ENCODE measurements at places on chromosomes 16 and 17. TPM values are rescaled to one million over a fixed set of nuclear protein-coding genes. Genes with fewer than 3 reads are reported as not detected.

The CDRT15L2 gene
- not detected for total RNA-seq

The PPP1R27 gene
- 0.25 TPM for total RNA-seq

The CCL16 gene
- not detected for total RNA-seq

DNA sequence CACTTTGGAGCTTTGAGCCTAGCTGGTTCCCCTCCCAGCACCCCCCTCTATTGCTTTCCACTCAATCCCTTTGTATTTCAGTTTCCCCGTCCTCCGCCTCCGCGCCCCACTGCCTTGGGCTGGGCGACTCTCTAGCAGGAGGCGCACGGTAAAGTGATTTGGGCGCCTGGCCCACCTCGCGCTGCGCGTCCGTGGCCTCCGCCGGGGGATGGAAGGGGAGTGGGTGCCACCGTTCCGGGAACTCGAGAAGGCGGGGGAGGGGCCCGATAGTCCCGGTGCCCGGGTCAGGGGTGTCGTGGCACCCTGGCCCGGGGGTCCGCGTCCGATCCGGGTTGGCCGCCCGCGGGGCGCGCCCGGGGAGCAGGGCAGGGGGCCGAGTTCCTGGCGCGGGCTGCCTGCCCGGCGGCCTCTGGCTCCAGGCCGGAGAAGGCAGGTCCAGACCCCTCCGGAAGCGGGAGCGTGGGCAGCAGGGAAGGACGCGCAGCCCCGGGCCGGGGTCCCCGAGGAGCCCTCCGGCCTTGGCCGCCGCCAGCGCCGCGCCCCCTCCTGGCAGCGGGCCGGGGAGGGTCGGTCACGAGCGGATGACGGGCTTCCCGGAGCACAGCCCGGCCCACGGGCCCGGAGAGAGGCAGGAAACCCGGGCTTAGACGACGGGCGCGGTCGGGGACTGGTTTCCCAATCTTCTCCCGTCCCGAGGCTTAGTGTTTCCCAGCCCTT is 15.8 kb downstream of the MEOX1 start:
- peaks cover 24% of the 10 kb centered on the region for H3K27me3 ChIP-seq
- peak; percentile 80 for DNase-seq
- peak overlapping the region; percentile 63 for H3K4me3 ChIP-seq
- H3K27ac ChIP-seq: peak overlapping the region; percentile 93
- H3K36me3 ChIP-seq: no peaks in the 10 kb centered on the region

DNA sequence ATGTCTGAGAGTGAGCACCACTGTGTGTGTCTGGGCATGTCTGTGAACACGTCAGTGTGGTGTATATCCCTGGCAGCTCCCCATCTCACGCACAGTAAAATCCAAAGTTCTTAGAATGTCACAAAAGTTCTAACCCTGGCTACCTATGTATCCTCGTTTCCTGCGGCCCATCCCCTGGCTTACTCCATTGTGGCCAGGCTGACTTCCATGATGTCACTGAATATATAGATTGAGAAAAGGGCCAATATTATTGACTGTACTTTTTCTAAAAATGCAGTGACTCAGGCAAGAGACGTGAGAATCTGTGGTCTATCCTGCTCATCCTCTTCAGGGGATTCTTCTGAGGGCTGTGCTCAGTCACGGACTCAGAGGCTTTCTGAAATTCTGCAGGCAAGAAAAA is 963 bp upstream of the METTL22 start:
- H3K27me3 ChIP-seq: peaks cover 9% of the 10 kb centered on the region
- no peak for DNase-seq
- no peak overlapping the region for H3K27ac ChIP-seq
- peaks cover 30% of the 10 kb centered on the region for H3K4me1 ChIP-seq
